ENCODE measurements at places on chromosomes 7 and 10. TPM values are rescaled to one million over a fixed set of nuclear protein-coding genes. Genes with fewer than 3 reads are reported as not detected.

VPS41 gene
- total RNA-seq: 107 TPM

SPDYE9 gene
- total RNA-seq: not detected

SDK1 gene
- total RNA-seq: under 0.01 TPM

VSTM4 gene
- total RNA-seq: 14.1 TPM

STRIP2 gene
- 19.7 TPM for total RNA-seq

GNAT3 gene
- total RNA-seq: not detected

NANOS1 gene
- total RNA-seq: 1.1 TPM

POLD2 gene
- 69.2 TPM for total RNA-seq

GATA3 gene
- total RNA-seq: not detected

GRCh38 chr7:91692800-91693199, 187.7 kb downstream of the MTERF1 start:
- no peaks in the 10 kb centered on the region for H3K27me3 ChIP-seq
- no peak overlapping the region for H3K4me3 ChIP-seq
- no peaks in the 10 kb centered on the region for H3K4me1 ChIP-seq
- no peak for DNase-seq
- no peaks in the 10 kb centered on the region for H3K36me3 ChIP-seq

- H3K36me3 ChIP-seq: peaks cover 3% of the 10 kb centered on the region
- H3K4me3 ChIP-seq: no peak overlapping the region
- H3K4me1 ChIP-seq: peaks cover 10% of the 10 kb centered on the region
- peak; percentile 70 for DNase-seq
Observed at GRCh38 chr10:102726274-102726673, 11.8 kb downstream of the SFXN2 start.

- H3K36me3 ChIP-seq: no peaks in the 10 kb centered on the region
- H3K27ac ChIP-seq: no peak overlapping the region
- H3K4me3 ChIP-seq: no peak overlapping the region
- H3K27me3 ChIP-seq: no peaks in the 10 kb centered on the region
- DNase-seq: no peak
Observed at GRCh38 chr10:111873041-111873440, 310.5 kb downstream of the GPAM start.

GRCh38 chr10:24718031-24718855, 5.4 kb downstream of the ARHGAP21 start:
- peak; percentile 68 for DNase-seq
- H3K27ac ChIP-seq: peak overlapping the region; percentile 82

DNA sequence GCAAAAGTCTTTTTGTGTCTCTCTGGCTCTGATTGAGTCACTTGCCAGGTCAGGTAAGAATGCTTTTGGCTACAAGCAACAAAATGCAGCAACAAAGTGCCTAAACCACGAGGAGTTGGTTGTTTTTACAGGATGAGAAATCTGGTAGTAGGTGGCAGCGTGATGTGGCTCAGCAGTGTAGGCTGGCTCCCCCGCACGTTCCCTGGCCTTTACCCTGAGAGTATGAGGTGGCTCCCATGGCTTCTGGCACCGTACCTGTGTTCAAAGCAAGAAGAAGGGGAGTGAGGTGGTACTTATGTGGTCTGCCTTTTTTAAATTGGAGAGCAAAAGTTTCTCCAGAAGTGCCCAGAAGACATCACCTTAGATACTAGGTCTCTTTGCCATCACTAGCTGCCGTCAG, 11.7 kb downstream of the PRKRIP1 start:
- H3K4me1 ChIP-seq: no peaks in the 10 kb centered on the region
- no peak overlapping the region for H3K27ac ChIP-seq
- DNase-seq: no peak
- H3K4me3 ChIP-seq: no peak overlapping the region

- no peaks in the 10 kb centered on the region for H3K27me3 ChIP-seq
- no peak for DNase-seq
- H3K36me3 ChIP-seq: no peaks in the 10 kb centered on the region
- no peaks in the 10 kb centered on the region for H3K4me1 ChIP-seq
- H3K27ac ChIP-seq: no peak overlapping the region
Observed at GRCh38 chr7:103919272-103919868, 70.1 kb downstream of the RELN start.

DNA sequence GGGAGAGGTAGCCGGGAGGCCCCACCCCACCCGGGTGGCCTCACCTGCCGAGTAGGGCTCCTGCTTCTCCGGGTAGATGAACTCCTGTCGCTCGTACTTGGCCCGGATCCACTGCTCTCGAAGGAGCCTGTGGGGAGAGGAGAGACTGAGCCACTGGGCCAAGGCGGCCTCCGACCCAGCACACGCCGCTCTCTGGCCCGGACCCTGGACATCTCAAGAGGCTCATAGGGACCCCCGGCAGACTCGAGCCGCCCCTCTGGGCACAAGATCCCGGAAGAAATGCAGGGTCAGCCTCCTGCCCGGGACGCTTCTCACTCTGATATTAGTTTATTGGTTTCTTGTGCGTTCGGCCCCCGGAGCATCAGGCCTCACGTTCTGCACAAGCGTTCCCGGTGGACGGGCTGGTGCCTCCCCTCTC, 34.5 kb downstream of the ADAP1 start:
- H3K4me1 ChIP-seq: peaks cover 2% of the 10 kb centered on the region
- H3K27ac ChIP-seq: no peak overlapping the region
- H3K27me3 ChIP-seq: peaks cover 5% of the 10 kb centered on the region
- no peaks in the 10 kb centered on the region for H3K36me3 ChIP-seq

- H3K27me3 ChIP-seq: peaks cover 16% of the 10 kb centered on the region
- H3K36me3 ChIP-seq: no peaks in the 10 kb centered on the region
- peak; percentile 78 for DNase-seq
- no peak overlapping the region for H3K4me3 ChIP-seq
Observed at GRCh38 chr7:93720106-93720505, 145.6 kb upstream of the CALCR start.

- no peak for DNase-seq
- no peaks in the 10 kb centered on the region for H3K36me3 ChIP-seq
Observed at GRCh38 chr10:80659289-80659688, 121.6 kb downstream of the SH2D4B start.

- H3K4me1 ChIP-seq: peaks cover 12% of the 10 kb centered on the region
- H3K27me3 ChIP-seq: no peaks in the 10 kb centered on the region
- peak; percentile 98 for DNase-seq
- H3K27ac ChIP-seq: peak overlapping the region; percentile 98
- H3K4me3 ChIP-seq: peak overlapping the region; percentile 93
Observed at GRCh38 chr10:50624413-50624865, 683 bp upstream of the SGMS1 start.

DNA sequence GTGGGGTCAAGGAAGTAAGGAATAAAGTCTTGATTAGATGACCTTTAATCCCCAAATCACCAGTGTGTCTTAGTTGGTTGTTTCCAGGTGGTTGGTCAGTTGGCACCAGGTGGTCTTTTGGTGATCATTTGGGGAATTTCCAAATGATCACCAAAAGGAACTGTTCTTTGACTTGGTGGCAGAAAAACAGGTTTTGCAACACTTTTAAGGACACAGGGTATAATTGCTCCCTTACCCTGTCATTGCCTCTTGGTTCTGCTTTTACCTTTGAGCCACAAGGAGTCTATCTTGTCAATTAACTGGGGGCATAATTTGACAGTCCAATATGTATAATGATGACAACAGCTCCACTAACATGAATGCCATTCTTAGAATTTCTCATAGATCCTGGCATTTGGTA, 104.2 kb downstream of the ADK start:
- no peaks in the 10 kb centered on the region for H3K36me3 ChIP-seq
- peaks cover 6% of the 10 kb centered on the region for H3K4me1 ChIP-seq
- no peak overlapping the region for H3K4me3 ChIP-seq
- no peak overlapping the region for H3K27ac ChIP-seq

DNA sequence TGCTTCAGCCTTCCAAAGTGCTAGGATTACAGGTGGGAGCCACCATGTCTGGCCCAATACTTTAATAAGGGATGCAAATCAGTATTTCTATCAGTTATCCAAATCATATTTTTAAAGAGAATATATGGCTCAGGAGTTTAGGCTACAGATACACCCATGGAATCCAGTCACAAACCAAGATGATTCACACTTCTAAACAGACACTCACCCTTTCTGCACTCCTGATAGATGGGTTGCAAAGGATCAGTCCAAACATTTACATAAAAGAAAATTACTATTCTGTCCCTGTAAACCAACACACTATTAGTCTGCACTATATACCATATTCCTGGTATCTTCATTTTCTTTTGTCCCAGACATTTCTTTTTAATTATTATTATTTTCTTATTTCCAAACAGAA, 2.2 kb downstream of the MORN4 start:
- H3K4me1 ChIP-seq: peaks cover 4% of the 10 kb centered on the region
- H3K4me3 ChIP-seq: no peak overlapping the region
- H3K27me3 ChIP-seq: no peaks in the 10 kb centered on the region

GRCh38 chr7:136049117-136049516, 72.0 kb upstream of the MTPN start:
- H3K36me3 ChIP-seq: no peaks in the 10 kb centered on the region
- no peak overlapping the region for H3K27ac ChIP-seq
- no peak overlapping the region for H3K4me3 ChIP-seq
- H3K4me1 ChIP-seq: no peaks in the 10 kb centered on the region

DNA sequence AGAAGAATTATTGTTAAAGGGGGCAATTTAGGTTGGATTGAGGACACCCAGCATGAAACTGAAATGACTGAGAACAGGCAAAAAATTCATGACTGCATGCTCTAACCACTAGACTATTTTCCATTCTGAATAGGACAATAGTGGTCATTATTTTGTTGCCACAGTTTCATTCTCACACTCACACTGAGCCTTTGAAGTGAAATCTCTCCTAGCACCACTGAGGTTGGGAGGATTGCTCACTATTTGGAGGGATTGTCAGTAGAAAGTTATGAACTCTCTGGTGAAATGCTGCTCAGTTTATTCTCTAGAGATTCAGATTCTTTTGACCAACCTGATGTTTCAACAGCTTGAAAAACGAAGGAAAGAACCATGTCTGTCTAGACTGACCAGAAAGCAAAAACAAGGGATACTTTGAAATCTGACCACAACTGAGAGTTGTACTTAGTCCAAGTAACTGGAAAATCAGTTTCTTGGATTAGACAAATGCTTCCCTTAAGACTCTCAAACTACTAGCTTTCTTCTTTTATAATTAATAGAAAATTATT, 191.2 kb downstream of the DYNC1I1 start:
- H3K36me3 ChIP-seq: no peaks in the 10 kb centered on the region
- DNase-seq: no peak
- no peaks in the 10 kb centered on the region for H3K27me3 ChIP-seq
- H3K4me3 ChIP-seq: no peak overlapping the region

DNA sequence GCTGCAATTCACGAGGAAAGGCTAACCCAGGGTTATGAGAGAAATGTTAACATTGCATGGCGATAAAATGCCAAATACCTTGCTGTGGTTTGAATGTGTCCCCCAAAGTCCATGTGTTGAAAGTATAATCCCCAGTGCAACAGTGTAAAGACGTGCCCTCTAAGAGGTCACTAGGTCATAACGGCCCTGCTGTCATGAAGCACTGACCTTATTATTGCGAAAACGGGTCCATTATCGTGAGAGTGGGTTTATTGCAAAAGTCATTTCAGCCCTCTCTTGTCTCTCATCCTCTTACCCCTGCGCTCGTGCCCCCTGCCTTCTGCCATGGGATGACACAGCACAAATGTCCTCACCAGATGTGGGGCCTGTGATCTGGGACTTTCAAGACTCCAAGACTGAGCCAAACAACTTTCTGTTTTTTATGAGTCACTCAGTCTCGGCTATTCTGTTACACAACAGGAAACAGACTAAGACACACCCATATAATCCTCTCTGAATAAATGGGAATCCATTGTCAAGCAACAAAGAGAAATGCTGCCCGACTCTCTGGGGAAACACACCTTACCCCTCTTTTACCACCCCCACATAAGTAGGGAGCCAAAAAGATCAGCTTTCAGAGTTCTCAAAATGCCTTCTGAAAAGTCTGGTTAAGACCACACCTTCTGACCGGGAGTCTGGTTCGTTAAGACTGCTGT, 73.1 kb upstream of the UCN3 start:
- peaks cover 2% of the 10 kb centered on the region for H3K27me3 ChIP-seq
- H3K4me1 ChIP-seq: peaks cover 10% of the 10 kb centered on the region
- H3K4me3 ChIP-seq: peak overlapping the region; percentile 40
- DNase-seq: peak; percentile 88
- H3K36me3 ChIP-seq: no peaks in the 10 kb centered on the region

DNA sequence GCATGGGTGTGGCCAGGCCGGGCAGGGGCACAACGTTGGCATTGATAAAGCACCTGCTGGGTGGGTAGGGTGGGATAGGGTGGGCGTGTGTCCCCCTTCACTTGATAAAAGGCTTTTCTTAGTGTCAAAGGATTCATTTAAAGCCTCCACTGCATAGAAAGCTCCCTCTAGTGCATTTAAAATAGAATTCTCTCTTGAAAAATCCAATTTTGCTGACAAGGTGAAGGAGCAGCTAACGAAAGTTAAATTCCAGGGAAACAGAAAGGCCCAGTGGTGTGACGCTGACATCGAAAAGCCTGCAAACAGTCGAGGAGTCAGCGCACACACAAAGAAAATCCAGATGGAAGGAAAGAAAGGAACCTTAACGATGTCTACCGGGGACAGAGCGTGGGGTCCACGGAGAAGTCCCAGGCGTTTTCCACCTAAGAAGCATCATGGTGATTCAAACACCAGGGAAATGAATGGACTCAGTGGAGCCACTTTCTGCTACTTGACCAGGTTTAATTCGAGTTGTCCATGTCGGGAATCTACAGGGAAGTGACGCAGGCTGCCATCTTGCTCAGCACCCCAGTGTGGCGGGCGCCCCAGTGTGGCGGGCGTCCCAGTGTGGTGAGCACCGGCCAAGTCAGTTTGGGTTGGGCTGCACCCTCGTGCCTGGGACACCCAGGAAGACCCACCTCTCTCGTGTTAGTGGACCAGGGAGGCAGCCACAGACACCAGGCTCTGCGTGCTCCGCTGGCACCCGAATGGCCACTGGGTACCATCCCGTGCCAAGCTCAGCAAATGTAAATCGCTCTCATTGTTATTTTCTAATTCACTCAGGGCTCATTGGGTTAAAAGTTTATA, 217.8 kb downstream of the DNAJB6 start:
- H3K27ac ChIP-seq: no peak overlapping the region
- H3K36me3 ChIP-seq: no peaks in the 10 kb centered on the region
- no peaks in the 10 kb centered on the region for H3K4me1 ChIP-seq
- peak; percentile 50 for DNase-seq
- no peaks in the 10 kb centered on the region for H3K27me3 ChIP-seq

GRCh38 chr10:113091920-113092319, 141.9 kb downstream of the TCF7L2 start:
- no peaks in the 10 kb centered on the region for H3K27me3 ChIP-seq
- DNase-seq: no peak
- H3K4me3 ChIP-seq: no peak overlapping the region
- H3K27ac ChIP-seq: no peak overlapping the region
- H3K36me3 ChIP-seq: no peaks in the 10 kb centered on the region
